ENCODE measurements at places on chromosomes 1 and 21.

- no peak for DNase-seq
Measured at GRCh38 chr1:52209429-52209828, 67.5 kb downstream of the ZFYVE9 start.

- no peak for DNase-seq
Measured at GRCh38 chr21:46092811-46093667, 4.9 kb upstream of the COL6A2 start.

GRCh38 chr1:16164213-16165072, 8.6 kb upstream of the EPHA2 start:
- no peak for DNase-seq

GRCh38 chr21:41435706-41436105, 9.7 kb downstream of the MX1 start:
- DNase-seq, result no peak

GRCh38 chr1:210363119-210363518, 34.4 kb downstream of the HHAT start:
- no peak for DNase-seq
